ENCODE measurements at places on chromosomes 6 and 20. TPM values are rescaled to one million over a fixed set of nuclear protein-coding genes. Genes with fewer than 3 reads are reported as not detected.

DNA sequence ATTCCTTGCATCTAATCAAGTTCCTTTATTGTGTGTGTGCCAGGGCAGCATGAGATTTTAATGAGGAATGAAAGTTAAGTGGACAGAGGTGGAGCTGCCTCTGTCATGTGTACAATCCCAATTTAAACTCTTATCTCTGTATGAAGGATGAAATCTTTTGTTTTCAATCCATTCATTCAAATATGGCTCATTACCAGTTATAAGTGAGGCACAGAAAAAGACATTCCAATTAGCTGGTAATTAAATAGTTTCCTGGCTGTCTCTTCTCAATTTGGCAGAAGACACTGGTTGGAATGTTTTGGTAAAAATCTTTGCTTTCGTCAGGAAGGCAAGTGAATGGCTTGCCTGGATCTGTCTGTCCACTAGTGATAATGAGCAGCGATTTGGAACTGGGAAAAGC, 46.4 kb downstream of the CLVS2 start:
- no peaks in the 10 kb centered on the region for H3K27me3 ChIP-seq
- H3K36me3 ChIP-seq, result no peaks in the 10 kb centered on the region
- H3K4me3 ChIP-seq, result no peak overlapping the region
- no peak for DNase-seq
- H3K4me1 ChIP-seq, result no peaks in the 10 kb centered on the region

DNA sequence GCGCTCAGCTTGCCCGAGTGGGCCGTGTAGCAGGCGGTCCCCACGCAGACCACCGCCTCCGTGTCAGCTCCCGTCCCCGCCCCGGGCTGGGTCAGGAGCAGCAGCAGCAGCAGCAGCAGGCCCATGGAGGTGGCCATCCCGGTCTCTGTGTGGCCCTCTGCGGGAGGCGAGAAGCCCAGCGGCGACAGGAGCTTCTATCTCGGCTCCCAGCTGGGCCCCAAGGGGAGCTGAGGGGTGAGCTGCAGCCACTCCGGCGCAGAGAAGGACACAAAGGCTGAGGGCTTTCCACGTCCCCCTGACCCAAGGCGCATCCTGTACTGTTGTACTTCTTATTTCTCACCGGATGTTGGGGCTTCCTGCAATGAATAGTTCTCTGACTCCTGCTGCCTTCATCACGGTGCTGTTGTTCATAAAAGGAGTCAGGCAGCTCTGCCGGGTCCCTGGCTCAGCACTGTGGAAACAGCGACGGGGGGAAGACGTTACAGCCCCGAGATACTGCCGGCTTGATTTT, at the start of gene CD93:
Gene CD93, minus strand, starts transcription at position 269 of the 511 bp plus-strand sequence. Its CDS starts 132 bp downstream, at position 137.
- H3K27ac ChIP-seq, result no peak within 1 kb of the TSS
- H3K27me3 ChIP-seq, result no peaks in the 10 kb centered on the region
- H3K36me3 ChIP-seq, result no peaks in the 10 kb centered on the region
- no peak for DNase-seq
- no peak within 1 kb of the TSS for H3K4me3 ChIP-seq

GRCh38 chr6:37010402-37010892, 5.0 kb downstream of the FGD2 start:
- no peak for DNase-seq
- H3K27me3 ChIP-seq, result no peaks in the 10 kb centered on the region
- H3K36me3 ChIP-seq, result no peaks in the 10 kb centered on the region
- no peak overlapping the region for H3K4me3 ChIP-seq
- no peaks in the 10 kb centered on the region for H3K4me1 ChIP-seq
- no peak overlapping the region for H3K27ac ChIP-seq

DNA sequence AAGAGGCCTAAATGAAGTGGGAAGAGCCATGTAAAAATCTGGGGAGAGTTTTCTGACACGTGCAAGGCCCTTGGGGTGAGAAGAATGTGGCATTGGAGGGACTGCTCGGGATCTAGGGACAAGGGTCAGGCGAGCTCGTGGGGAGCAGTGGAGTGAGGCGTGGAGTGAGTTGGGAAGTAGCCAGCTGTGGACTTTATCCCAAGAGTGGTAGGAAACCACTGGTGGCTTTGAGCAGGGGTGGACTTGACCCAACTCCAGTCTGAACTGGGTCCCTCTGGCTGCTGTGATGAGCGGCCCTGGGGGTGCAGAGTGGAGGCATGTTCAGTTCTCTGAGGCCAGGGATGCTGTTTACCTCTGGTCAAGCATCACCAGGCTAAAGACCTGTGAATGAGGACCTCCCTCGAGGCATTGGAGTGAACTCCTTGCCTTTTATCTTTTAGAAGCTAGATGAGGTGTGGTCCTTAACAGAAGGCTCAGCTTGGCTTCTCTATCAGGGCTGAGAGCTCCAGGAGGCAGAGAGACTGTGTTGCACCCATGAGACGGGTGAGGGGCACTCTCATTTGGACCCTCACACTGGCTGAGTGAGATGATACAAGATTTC, 20.6 kb downstream of the SLC22A1 start:
- no peak overlapping the region for H3K4me3 ChIP-seq
- H3K27ac ChIP-seq, result no peak overlapping the region
- H3K4me1 ChIP-seq, result peaks cover 27% of the 10 kb centered on the region
- DNase-seq, result no peak
- peaks cover 13% of the 10 kb centered on the region for H3K36me3 ChIP-seq

GRCh38 chr20:10783707-10784553, 110.1 kb upstream of the JAG1 start:
- no peaks in the 10 kb centered on the region for H3K36me3 ChIP-seq
- H3K27me3 ChIP-seq, result no peaks in the 10 kb centered on the region
- peak overlapping the region; percentile 7 for H3K27ac ChIP-seq
- peaks cover 6% of the 10 kb centered on the region for H3K4me1 ChIP-seq
- no peak for DNase-seq

DNA sequence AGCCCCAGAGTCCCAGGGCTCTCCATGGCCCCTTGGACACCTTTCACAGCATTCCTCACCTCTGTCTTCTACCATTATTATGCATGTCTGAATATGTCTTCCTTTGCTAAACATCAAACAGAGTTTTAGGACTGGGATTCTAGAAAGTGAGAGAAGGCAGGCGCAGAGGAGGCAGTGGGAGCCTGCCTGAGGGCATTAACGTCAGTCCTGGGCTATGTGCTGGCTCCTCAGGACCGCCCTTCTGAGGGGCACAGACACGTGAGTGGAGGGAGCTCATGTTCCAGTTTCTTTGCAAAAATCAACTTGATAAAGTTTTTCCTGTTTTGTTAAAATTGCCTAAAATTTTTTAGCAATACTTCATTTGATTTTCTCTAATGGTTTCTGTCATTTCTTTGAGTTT, 38.0 kb downstream of the C6orf15 start:
- no peaks in the 10 kb centered on the region for H3K27me3 ChIP-seq
- H3K4me3 ChIP-seq, result no peak overlapping the region
- H3K36me3 ChIP-seq, result no peaks in the 10 kb centered on the region

DNA sequence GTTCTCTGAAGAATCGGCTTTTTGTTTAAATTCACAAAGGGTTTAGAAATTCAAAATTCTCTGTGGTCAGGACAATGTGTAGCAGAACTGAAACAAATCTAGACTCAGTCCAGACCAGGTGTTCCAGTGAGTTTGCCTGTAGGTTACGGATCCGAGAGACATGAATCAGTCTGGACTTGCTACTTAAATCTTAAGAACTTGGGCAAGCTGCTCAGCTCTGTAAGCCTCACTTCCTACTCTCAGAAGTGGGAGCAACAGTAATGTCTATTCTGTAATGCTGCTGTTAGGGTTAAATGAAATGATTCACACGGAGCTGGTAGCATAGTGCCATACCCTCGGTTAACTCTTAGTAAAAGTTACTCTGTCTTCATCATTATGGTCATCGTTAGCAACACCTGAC, 37.7 kb downstream of the HECA start:
- H3K36me3 ChIP-seq, result peaks cover 47% of the 10 kb centered on the region
- no peaks in the 10 kb centered on the region for H3K4me1 ChIP-seq
- no peaks in the 10 kb centered on the region for H3K27me3 ChIP-seq
- no peak for DNase-seq
- H3K4me3 ChIP-seq, result no peak overlapping the region

DNA sequence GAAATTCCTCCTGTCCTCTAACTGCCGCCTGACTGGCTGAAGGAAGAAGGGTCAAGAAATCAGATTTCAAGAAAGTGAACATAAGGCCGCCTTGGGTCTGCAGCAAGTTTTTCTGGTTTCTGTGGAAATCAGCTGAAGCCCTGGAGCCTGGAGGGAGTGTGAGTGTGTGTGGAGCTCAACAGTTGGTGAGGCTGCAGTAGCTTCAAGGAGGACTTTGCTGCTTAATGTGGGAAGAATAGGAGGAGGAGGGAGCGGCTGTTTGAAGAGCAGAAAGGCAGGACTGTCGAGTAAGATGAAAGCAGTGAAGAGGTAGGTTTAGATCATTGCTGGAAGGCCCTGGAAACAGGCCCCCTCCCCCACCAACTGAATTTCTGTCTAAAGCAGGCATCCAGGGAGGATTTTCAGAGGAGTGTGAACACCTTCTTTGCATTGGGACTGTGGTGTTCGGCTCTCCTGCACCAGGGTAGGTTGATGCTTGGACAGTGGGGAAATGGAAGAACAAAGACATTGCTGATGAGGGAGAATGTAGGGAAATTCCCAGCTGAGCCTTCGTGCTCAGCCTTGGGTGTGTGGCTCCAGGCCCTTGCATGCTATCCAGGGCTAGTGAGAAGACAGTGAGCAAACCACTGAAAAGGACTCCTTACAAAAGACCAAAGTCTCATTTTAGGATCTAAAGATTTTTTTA, 79.5 kb upstream of the VSTM2L start:
- no peak overlapping the region for H3K27ac ChIP-seq
- no peak overlapping the region for H3K4me3 ChIP-seq
- no peak for DNase-seq
- H3K4me1 ChIP-seq, result no peaks in the 10 kb centered on the region
- no peaks in the 10 kb centered on the region for H3K27me3 ChIP-seq

- no peak overlapping the region for H3K4me3 ChIP-seq
- H3K27me3 ChIP-seq, result no peaks in the 10 kb centered on the region
- H3K27ac ChIP-seq, result no peak overlapping the region
- H3K4me1 ChIP-seq, result peaks cover 7% of the 10 kb centered on the region
- H3K36me3 ChIP-seq, result peaks cover 92% of the 10 kb centered on the region
Measured at GRCh38 chr20:32832664-32833063, 12.9 kb downstream of the MAPRE1 start.

- peaks cover 6% of the 10 kb centered on the region for H3K4me1 ChIP-seq
- peaks cover 6% of the 10 kb centered on the region for H3K27me3 ChIP-seq
- no peak overlapping the region for H3K4me3 ChIP-seq
- H3K27ac ChIP-seq, result no peak overlapping the region
Measured at GRCh38 chr20:16025084-16025483, 548.2 kb downstream of the KIF16B start.

GRCh38 chr20:6530254-6530653, 237.2 kb upstream of the BMP2 start:
- H3K4me3 ChIP-seq, result no peak overlapping the region
- H3K4me1 ChIP-seq, result no peaks in the 10 kb centered on the region
- DNase-seq, result no peak
- H3K27me3 ChIP-seq, result no peaks in the 10 kb centered on the region

DNA sequence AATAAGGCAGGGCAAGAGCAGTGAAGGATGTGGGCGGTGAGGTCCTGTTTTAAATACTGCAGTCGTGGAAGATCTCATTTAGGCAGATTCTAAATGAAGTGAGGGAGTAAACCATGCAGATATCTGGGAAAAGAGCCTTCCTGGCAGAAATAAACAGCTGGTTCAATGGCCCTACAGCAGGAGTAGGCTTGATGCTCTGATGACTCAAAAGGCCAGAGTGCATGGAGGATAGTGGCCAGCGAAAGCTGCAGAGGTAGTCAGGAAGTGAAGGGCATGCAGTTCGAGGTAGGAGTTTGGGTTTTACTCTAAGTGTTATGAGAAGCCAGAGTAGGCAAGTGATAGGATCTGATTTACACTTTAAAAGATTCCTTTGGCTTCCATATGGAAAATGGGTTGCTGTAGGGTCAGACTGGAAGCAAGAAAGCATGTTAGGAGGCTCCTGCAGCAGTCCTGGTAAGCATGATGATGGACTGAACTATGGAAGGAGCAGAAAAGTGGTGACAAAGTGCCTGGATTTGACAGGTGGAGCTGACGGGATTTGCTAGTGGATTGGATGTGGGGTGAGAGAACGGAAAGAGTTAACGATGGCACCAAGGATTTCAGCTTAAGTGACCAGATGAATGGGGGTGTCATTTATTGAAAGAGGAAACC, 150.0 kb downstream of the GJA10 start:
- no peak for DNase-seq
- H3K27ac ChIP-seq, result no peak overlapping the region

- H3K4me1 ChIP-seq, result peaks cover 14% of the 10 kb centered on the region
- H3K27ac ChIP-seq, result peak overlapping the region; percentile 93
- peak; percentile 62 for DNase-seq
- no peaks in the 10 kb centered on the region for H3K27me3 ChIP-seq
Measured at GRCh38 chr20:50646483-50646996, 44.8 kb downstream of the RIPOR3 start.

- no peak for DNase-seq
- peak overlapping the region; percentile 87 for H3K27ac ChIP-seq
- no peaks in the 10 kb centered on the region for H3K27me3 ChIP-seq
- H3K4me1 ChIP-seq, result peaks cover 11% of the 10 kb centered on the region
Measured at GRCh38 chr6:138689849-138690248, 83.7 kb upstream of the CCDC28A start.

- no peaks in the 10 kb centered on the region for H3K4me1 ChIP-seq
- no peak overlapping the region for H3K4me3 ChIP-seq
- H3K27ac ChIP-seq, result no peak overlapping the region
- DNase-seq, result no peak
Measured at GRCh38 chr6:127893541-127893940, 7.3 kb downstream of the THEMIS start.

GRCh38 chr6:150004101-150004782, 21.1 kb downstream of the RAET1L start:
- H3K27ac ChIP-seq, result no peak overlapping the region
- DNase-seq, result no peak
- peak overlapping the region; percentile 80 for H3K4me3 ChIP-seq
- H3K27me3 ChIP-seq, result no peaks in the 10 kb centered on the region

GRCh38 chr20:44426879-44427790, 48.5 kb upstream of the TTPAL start:
- no peak for DNase-seq
- peaks cover 2% of the 10 kb centered on the region for H3K4me1 ChIP-seq
- H3K4me3 ChIP-seq, result no peak overlapping the region
- no peaks in the 10 kb centered on the region for H3K36me3 ChIP-seq

Gene INSM1
- total RNA-seq, result not detected

Gene PERP
- total RNA-seq, result 103 TPM

Gene DPPA5
- total RNA-seq, result not detected

Gene C6orf15
- total RNA-seq, result not detected

Gene LBP
- total RNA-seq, result not detected

Gene ASIP
- total RNA-seq, result not detected

Gene PKIB
- total RNA-seq, result 6.0 TPM

Gene SLC44A4
- total RNA-seq, result not detected

Gene EFCAB8
- total RNA-seq, result not detected

Gene CCDC167
- total RNA-seq, result 24.4 TPM

Gene CDSN
- total RNA-seq, result 0.16 TPM

Data from MCF 10A (cell line).